Endodermal cell (in vitro differentiated cells): ENCODE measurements at places on chromosomes 2 and 18. TPM values are rescaled to one million over a fixed set of nuclear protein-coding genes. Genes with fewer than 3 reads are reported as not detected.

Gene SPEG
- total RNA-seq: 26.7 to 35.3 TPM (median 29.8 TPM) in 3 replicates

Gene EPAS1
- total RNA-seq: 1.2 to 4.1 TPM (median 1.8 TPM) in 3 replicates

Gene CCDC74A
- 29.0 to 50.9 TPM (median 29.9 TPM) in 3 replicates for total RNA-seq

Gene CTNNA2
- 7.9 to 9.8 TPM (median 9.0 TPM) in 3 replicates for total RNA-seq

Gene HJURP
- 39.4 and 45.6 TPM in 2 replicates for total RNA-seq

Gene ANKMY1
- total RNA-seq: 10.1 and 13.3 TPM in 2 replicates

Gene C2orf66
- total RNA-seq: 0.20 TPM in 1 of 3 replicates, not detected in the others

Gene DSG4
- not detected in 3 replicates for total RNA-seq

DNA sequence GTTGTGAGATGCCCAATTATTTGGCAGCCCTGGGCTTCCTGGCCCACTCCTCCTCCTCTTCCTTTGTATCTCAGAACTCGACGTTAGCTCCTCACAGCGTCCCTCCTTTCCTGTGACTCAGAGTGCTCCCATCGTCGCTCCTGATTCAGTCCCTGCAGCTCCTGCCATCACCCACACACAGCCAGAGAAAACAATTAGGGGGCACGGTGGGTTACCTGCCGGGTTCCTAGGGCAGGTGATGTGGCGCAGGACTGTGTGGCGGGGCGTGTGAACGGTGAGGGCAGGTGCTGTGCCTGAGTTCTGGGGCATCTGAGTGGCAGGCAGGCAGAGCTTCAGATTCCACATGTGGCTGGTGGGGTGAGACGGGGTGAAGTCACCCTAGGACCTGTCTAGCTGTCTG is 42.6 kb downstream of the GLI2 start:
- peak; percentile 48 for DNase-seq

DNA sequence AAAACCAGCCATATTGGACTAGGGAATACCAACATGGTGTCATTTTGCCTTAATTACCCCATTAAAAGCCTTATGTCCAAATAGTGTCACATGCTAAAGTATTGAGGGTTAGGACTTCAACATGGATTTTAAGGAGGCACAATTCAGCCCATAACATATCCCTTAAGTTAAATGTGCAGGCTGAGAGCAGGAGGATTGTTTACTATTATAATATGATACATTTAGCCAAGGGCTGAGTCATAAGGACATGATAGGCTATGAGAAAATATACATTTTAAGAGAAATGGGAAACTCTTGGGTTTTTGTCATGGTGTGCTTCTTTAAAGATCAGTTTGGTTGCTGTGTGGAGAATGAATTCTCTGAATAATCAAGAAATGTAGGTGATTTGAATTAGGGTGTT is 136.8 kb downstream of the RDH14 start:
- DNase-seq: no peak

DNA sequence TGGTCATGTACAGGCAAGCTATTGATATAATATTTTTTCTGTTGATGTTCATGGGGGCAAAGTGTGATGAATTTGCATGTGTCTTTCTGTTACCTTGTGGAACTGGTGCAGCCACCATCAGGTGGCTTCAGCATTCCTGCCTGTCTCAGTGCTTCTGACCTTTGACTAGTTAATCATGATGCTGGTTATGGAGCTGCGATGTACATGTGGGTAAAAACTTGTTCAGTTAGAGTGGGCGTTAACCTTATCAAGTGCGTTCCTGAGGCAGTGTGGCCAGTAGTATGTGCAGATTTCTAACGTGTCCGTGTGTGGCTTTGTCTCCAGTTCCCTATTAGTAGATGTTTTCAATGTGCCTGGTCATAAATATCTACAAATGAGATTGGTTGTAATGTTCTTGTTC is 127.4 kb upstream of the ZSWIM2 start:
- no peak for DNase-seq

DNA sequence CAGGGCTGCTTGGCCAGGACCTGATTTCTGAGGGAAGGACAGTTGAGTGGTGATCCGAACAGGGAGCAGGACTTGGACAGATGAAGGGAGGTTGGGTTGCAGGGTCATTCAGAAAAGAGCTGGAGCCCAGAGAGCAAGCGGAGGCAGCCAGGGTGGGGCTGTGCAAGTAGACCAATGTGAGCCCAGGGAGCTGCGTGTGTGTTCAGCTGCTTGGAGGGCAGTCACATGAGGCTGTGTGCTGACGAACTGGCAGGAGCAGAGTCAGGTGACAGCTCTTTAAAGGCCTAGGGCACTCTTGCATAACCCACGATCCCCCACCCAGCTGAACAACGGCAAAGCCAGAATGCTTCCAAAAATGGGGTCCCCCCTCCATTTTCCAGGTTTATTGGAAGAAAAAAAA is 4.6 kb upstream of the MLPH start:
- DNase-seq: no peak

DNA sequence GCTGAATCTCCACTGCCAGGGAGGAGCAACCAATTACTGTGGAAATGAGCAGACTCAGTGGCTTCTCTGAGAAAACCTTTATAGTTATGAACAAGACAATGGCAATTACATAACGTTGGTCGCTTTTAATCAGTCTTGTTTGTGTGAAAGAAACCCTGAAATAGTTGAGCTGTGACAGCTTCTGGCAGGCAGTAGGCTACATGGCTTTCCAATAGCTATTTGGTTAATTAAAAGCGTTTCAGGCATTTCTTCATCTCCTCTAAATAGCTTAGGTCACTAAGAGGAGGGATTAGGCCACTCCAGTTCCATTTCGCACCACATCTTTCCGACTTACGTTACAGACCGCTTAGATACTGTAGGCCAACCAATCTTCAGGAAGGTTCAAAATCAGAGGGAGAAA is 794.4 kb upstream of the ID2 start:
- no peak for DNase-seq

DNA sequence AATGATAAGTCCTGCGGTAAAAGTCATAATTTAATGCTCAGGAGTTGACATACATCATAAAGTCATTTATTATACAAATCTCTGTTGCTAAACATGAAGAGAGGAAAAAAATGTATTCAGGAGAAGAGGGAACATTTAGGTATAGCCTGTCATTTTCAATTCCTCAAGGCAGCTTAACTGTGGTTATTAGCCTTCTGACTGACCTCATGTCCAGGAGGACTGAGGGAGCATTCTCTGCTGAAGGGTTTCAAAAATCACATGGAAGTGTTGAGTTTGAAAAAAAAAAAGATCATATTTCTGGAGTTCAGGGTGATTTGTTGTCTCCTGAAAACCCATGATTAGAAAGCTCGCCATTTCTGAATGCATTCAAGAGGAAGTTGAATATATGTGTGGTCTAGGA is 1371.1 kb upstream of the LRRTM1 start:
- no peak for DNase-seq

DNA sequence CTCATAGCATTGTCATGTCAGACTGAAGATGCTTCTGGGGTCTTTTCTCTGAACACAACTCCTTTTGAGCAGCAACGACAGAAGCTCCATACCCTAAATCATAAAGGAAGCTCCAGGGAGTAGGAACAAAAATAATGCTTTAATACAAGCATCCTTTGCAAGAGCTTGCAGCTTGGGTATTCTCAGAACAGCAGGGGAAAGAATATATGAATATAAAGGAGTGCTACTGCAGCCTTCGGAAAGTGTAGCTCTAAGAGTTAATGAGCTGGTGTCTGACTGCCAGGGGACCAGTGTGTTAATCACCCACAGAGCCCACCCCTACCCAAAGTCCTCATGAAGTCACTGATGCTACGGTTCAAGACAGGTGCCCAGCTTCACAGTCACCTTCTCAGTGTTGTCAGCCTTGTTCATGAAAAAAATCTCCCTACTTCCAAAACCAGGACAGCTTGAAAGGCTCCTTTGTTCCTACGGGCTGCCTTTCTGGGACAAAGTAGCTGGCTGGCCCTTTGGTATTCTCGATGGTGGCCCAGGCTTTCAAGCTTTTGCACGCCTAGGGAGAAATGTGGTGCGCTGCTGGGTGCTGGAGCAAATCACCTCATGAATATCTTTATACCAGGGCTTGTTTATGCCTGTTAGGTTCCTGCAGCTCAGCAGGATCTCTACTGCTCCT is 259.7 kb downstream of the CMPK2 start:
- no peak for DNase-seq

GRCh38 chr2:232204457-232204931 is 174.1 kb upstream of the ALPP start:
- DNase-seq: no peak

GRCh38 chr2:208064220-208064961 is 39.1 kb upstream of the PLEKHM3 start:
- DNase-seq: no peak

- no peak for DNase-seq
Observed at GRCh38 chr2:231461516-231461971, 2.7 kb downstream of the NCL start.

DNA sequence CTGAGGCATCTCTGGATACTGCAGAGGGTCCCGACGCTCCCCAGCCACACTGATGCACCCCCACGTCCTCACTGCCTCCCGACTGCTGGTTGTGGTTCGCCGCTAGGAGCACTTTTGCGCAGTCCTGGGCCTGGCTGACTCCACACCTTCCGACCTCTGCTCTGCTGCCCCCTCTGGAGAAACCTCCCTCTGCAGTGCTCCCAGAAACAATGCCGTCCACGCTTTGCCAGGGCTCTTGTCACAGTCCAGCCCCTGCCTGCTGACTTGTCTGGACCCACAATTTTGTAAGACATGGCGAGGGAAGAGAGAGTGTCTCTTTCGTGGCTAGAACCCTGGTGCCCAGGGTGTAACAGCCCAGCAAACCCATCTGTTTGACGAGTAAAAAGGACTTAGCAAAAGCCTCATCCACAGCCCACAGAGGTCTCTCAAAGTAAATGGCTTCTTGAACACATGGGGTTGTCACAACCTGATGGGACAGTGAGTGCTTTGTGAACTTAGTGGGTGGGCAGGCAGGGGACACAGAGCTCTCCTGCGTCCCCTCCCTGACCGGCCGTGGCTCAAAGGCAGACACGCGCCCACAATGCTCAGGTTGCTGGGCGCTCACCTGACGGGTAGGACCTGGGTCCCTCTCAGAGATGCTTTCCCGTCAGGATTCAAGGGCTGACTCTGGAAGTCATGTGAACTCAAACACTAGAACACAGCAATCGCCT is 4.0 kb downstream of the COPS9 start:
- peak; percentile 83 for DNase-seq

- peak; percentile 51 for DNase-seq
Observed at GRCh38 chr2:165239230-165239629, at the start of gene SCN2A. Gene SCN2A, plus strand, starts transcription at chr2:165239414. Its CDS starts 56,410 bp downstream, at chr2:165295824.

- DNase-seq: peak; percentile 82
Observed at GRCh38 chr2:42030200-42030759, 17.5 kb upstream of the PKDCC start.

DNA sequence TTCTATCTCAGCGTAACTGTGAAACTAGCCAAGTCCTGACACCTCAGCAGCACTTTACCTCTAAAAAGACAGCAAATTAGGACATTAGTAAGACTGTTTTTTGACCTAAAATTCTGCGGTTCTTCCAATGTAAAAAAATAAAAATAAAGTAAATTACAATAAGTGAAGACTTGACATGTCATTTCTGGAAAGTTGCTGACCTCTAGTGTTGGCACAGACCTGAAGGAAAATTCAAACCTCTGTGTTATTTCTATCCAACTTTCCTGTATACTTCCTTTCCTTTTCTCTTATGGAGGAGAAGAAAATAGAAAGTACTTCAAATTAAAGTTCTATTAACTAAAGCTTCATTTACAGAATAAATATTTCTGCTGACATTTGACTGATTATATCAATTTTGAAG is 110.6 kb downstream of the TMEM182 start:
- DNase-seq: no peak

GRCh38 chr2:171893196-171893823 is 734 bp downstream of the SLC25A12 start:
- DNase-seq: no peak

- DNase-seq: no peak
Observed at GRCh38 chr2:74286725-74287124, 56.5 kb downstream of the SLC4A5 start.

DNA sequence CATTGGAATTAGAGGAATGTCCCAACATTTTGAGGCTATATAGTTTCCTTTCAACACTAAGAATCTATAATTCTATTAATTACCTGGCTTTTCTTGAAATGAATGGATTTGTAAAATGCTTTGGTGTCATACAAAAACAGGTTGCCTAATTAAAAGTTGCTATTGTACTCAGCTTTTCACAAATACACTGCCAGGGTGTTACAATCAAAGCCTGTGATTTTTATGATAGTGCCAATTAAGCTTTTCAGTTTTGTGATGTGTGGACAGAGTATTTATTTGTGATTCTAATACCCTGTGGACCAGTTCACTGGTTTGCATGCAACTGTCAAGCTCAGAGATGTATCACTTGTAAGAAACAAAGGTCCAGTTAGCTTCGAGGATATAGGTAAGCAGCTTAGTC is 71.8 kb downstream of the NAB1 start:
- no peak for DNase-seq

DNA sequence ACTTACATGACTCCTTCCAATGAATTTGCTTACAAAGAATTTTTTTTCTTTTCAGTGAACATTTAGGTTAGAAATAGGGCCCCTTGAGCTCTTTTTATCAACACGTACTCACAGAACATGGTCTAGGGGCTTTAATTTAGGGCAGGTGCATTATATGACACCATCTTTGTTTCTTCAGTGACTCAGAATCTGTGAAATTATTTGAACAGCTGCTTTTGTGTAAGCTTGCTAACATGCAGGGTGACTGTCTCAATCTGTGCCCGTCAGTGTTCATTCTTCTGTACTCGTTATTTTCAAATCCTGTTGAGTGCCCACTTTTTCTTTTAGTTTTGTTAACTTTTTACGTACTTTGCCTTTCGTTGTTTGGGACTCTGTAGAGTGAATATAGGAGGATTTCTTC is 52.8 kb upstream of the CABYR start:
- no peak for DNase-seq

DNA sequence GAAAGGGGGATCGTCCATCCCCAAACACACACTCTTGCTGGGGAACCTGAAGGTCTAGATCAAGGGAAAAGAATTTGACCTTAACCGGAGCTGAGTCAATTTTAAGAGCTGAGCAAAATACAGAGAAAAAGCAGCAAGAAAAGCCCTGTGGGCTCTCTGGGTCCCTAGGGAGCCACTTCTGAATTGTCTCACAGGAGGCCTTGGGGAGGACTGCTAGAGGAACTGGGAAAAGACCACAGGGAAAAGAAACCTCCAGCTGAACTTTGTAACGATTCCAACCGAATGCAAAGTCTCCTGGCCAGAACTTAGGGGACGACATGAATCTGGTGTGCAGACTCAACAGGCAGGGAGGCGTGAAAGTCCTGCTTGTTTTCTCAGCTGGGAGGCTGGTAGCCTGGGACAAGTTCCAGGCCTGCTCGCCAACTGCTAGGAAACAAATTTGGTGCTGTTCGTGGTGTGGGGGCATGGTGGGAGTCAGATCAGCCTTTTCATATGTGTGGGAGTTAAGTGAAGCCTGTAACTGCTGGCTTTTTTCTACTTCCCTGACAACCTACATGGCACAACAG is 644.6 kb upstream of the CNTNAP5 start:
- DNase-seq: no peak
